ENCODE measurements at places on chromosomes 7 and 10.

GRCh38 chr7:73504017-73504416 is 18.1 kb downstream of the BAZ1B start:
- no peak for DNase-seq

- DNase-seq = no peak
Observed at GRCh38 chr10:10780746-10781145, 236.9 kb upstream of the CELF2 start.

DNA sequence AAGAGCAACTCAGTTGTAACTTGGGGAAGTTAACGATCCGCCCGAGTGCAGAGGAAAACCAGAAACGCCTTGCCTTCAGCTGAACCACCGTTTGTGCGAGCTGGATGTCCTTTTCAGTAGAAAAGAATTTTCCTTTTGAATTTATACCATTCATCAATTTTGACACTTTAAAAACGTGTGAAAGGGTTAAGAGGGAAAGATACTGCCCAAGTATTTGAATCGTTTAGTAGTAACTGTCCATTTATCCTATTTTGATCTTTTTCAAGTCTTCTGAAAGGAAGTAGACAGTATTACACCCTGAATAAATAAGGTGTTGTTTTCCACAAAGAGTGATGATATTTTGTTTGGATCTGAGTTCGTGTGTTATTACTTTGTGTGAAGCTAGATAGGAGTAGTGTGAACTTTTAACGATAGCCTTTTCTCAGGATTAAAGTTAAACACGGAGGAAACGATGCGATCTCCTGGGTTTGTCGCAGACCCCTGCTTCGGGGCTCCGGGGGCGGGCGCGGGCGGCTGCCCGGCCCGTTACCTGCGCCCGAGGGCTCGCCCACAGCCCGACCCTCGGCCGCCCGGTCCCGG is 830 bp upstream of the BMI1 start:
- no peak for DNase-seq

DNA sequence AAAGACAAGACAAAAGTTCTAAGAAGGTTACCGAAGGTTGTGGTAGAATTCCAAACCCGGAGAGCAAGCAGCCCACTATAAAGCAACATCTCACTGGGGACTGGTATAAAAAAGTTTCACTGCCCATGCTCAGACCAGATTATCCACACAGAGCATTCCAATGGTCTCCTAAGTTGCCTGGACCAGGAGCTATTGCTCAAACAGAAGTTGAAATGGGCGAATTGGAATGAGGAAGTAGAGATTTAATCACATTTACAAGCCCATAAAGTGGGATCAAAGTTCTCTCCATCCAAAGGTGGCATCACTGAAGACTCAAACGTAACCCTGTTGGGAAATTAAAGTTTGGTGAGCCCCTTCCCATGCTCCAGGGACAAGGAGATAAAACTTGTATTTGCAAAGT is 19.8 kb downstream of the OR2F1 start:
- no peak for DNase-seq

GRCh38 chr7:20275637-20276036 is 55.1 kb upstream of the ITGB8 start:
- DNase-seq = no peak
